ENCODE measurements at places on chromosomes 11 and 22.

GRCh38 chr11:6568191-6568918 is 35.1 kb downstream of the RRP8 start:
- DNase-seq: no peak

GRCh38 chr11:26073646-26074045 is 258.3 kb upstream of the ANO3 start:
- no peak for DNase-seq

GRCh38 chr11:78365381-78365792 is 52.2 kb downstream of the GAB2 start:
- no peak for DNase-seq

- no peak for DNase-seq
Observed at GRCh38 chr22:35369996-35370395, 10.9 kb upstream of the HMOX1 start.

All from stimulated activated CD8-positive, alpha-beta memory T cell treated with anti-CD3 and anti-CD28 coated beads, Interleukin-4, amount 100 ng/mL, for 48 hours (primary cell).